Pancreas (tissue), 10 donors: ENCODE measurements at places on chromosomes 16 and 17.

DNA sequence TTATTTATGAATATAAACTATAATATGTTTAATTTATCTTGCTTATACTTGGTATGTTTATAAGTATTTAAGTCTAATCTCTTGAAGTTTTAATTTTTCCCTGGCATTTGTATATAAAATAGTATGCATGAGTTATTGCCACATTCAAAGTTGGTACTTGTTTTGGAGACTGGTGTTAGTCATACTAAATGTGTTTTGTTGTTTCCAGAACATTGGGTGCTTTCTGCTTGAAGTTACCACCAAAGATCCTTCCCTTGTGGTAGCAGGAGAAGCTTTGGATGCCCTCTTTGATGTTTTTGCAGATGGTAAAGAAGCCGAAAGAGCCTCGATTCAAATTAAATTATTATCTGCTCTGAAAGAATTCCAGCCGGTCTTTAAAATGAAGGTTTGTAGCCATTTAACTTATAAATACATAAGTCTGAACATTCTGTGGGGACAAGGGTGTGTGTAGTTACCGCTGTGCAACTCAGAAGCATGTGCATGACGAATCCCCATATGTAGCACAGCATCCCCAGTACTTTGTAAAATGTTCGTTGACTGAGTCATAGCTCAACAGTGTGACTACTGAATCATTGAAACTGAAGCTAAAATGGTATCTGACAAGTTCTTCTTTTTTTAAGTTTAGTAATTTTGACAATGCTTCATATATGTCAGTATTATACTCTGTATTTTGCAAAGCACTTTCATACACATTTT lies 36.4 kb downstream of the HEATR3 start:
- DNase-seq, result no peak
- H3K4me3 ChIP-seq, result no peak overlapping the region
- peaks cover 29% of the 10 kb centered on the region for H3K36me3 ChIP-seq
- no peaks in the 10 kb centered on the region for H3K4me1 ChIP-seq
- H3K27me3 ChIP-seq, result no peaks in the 10 kb centered on the region
- H3K27ac ChIP-seq, result no peak overlapping the region

DNA sequence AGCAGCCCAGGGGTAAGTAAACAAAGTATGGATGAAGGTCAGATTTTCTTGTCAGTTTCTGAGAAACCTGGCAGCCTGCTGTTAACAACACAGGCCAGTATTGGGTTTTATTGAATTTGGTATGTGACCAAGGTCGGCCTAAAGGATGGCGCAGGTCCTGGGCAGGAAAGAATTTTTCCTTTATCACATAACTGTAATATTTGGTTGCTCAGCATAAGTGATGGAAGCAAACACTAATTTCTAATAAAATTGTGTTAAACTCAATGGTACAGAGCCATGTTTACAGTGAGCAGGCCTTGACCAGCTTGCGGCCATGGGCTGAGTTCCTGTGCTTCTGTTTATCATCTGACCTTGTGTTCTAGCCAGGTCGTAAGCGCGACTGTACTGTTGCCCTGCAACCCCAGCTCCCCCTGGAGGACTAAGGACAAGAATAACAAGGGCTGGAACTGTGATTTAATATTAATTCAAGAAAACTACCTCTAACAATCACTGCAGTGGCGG lies 10.5 kb downstream of the POLDIP2 start:
- H3K4me1 ChIP-seq, result peaks cover 43% of the 10 kb centered on the region
- no peak overlapping the region for H3K4me3 ChIP-seq
- no peaks in the 10 kb centered on the region for H3K27me3 ChIP-seq
- H3K36me3 ChIP-seq, result peaks cover 53% of the 10 kb centered on the region
- H3K27ac ChIP-seq, result peak overlapping the region; percentile 77
- peak; percentile 76 for DNase-seq

GRCh38 chr16:71367241-71367976 lies 8.9 kb downstream of the CALB2 start:
- no peaks in the 10 kb centered on the region for H3K27me3 ChIP-seq
- H3K4me1 ChIP-seq, result no peaks in the 10 kb centered on the region
- DNase-seq, result peak; percentile 30
- no peak overlapping the region for H3K4me3 ChIP-seq
- H3K27ac ChIP-seq, result no peak overlapping the region
- H3K36me3 ChIP-seq, result no peaks in the 10 kb centered on the region

DNA sequence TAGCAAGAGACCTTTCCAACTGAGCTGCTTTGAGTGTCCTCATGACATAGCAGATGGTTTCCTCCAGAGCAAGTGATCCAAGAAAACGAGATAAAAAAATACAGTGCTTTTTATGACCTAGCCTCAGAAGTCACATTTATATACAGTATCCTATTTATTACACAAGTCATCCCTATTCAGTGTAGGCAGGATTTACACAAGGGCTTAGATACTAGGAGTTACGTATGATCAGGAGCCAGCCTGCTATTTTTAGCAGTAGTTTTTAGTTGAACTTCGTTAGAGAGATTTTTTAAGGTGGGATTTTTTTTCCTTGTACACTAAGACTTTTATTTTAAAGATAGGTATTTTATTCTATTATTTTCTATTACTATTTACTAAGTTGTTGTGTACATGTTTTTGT lies 58.4 kb downstream of the PHKB start:
- H3K4me1 ChIP-seq, result peaks cover 10% of the 10 kb centered on the region
- H3K27me3 ChIP-seq, result no peaks in the 10 kb centered on the region
- H3K4me3 ChIP-seq, result no peak overlapping the region
- H3K36me3 ChIP-seq, result no peaks in the 10 kb centered on the region
- H3K27ac ChIP-seq, result no peak overlapping the region

GRCh38 chr16:82917886-82918595 lies 291.3 kb downstream of the CDH13 start:
- no peak overlapping the region for H3K27ac ChIP-seq
- H3K4me3 ChIP-seq, result no peak overlapping the region

GRCh38 chr17:1958134-1958881 lies 66.8 kb downstream of the RTN4RL1 start:
- no peaks in the 10 kb centered on the region for H3K36me3 ChIP-seq
- no peak overlapping the region for H3K4me3 ChIP-seq
- no peaks in the 10 kb centered on the region for H3K27me3 ChIP-seq
- H3K27ac ChIP-seq, result no peak overlapping the region
- no peak for DNase-seq

DNA sequence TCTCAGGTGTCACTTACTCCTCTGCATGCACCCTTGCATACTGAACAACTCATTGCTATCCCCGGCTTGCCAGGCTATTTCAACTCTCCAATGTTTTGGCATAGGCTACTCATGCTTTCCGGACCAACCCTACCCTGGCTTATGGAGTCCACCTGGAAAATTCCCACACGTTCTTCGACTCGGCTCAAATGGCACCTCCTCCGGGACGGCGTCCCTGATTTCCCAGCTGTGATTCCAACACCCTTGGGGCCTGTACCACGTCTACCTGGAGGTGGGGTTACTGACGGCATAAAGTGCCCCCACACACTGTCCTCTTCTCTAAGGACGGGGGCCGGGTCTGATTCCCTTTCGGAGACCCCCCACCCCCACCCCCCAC lies 498 bp downstream of the SMYD4 start:
- no peaks in the 10 kb centered on the region for H3K4me1 ChIP-seq
- peak; percentile 71 for DNase-seq
- no peaks in the 10 kb centered on the region for H3K36me3 ChIP-seq
- no peaks in the 10 kb centered on the region for H3K27me3 ChIP-seq
- H3K27ac ChIP-seq, result peak overlapping the region; percentile 77
- peak overlapping the region; percentile 78 for H3K4me3 ChIP-seq

DNA sequence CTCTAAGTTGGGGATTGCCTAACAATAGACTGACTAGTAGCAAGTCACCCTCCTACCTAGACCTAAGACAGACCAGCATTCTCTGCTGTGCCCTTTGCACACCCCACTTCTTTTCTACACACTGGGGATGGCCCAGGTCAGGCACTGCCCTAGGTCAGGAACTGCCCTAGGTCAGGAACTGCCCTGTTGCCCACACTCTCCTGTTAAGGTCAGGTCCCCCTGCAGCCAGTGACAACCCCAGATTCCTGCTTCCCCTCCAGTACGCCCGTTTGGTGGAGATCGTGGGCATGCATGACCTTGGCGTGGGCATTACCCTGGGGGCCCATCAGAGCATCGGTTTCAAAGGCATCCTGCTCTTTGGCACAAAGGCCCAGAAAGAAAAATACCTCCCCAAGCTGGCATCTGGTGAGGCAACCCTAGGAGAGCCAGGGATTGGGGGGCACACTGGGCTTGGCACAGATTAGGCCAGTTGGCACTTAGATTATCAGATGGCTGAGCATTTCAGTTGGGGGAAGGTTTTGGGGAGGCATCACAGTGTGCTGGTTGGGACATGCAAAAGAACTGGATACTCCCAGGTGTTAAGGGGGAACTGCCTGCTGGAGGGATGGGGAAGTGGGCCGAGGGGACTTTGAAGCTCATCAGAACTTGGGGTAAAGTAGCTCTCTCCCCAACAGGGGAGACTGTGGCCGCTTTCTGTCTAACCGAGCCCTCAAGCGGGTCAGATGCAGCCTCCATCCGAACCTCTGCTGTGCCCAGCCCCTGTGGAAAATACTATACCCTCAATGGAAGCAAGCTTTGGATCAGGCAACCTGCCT lies 1.7 kb downstream of the ACADVL start:
- peaks cover 16% of the 10 kb centered on the region for H3K36me3 ChIP-seq
- H3K4me3 ChIP-seq, result peak overlapping the region; percentile 100
- peak overlapping the region; percentile 100 for H3K27ac ChIP-seq

DNA sequence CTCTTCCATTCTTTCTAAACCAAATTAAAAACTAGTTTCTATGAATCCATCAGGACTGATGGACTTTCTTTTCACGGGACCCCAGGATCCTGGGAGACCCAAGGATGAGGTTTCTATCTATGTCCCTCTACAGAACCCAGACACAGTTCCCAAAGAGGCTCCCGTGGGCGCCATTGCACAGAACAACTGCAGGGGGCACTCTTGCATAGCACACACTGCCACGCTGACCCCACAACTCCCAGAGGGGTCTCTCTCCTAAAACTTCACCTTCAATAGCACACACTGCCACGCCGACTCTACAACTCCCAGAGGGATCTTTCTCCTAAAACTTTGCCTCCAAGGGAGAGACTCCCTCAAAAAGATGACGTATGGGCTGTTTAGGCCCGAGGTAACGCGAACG lies 9.0 kb downstream of the ABR start:
- no peaks in the 10 kb centered on the region for H3K36me3 ChIP-seq
- H3K4me1 ChIP-seq, result no peaks in the 10 kb centered on the region
- H3K27me3 ChIP-seq, result no peaks in the 10 kb centered on the region
- H3K27ac ChIP-seq, result no peak overlapping the region
- H3K4me3 ChIP-seq, result no peak overlapping the region
- no peak for DNase-seq

DNA sequence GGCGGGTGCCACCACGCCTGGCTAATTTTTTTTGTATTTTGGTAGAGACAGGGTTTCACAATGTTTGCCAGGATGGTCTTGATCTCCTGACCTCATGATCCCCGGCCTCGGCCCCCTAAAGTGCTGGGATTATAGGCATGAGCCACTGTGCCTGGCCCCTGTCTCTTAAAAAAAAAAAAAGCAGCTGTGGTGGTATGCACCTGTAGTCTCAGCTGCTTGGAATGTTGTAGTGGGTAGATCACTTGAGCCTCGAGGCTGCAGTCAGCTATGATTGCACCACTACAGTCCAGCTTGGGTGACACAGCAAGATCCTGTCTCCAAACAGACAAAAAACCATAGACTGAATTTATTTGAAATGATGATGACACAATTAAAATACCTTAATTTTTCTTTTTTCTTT lies 24.3 kb downstream of the CDK12 start:
- H3K4me3 ChIP-seq, result no peak overlapping the region
- no peaks in the 10 kb centered on the region for H3K27me3 ChIP-seq
- no peaks in the 10 kb centered on the region for H3K4me1 ChIP-seq
- no peak for DNase-seq
- H3K27ac ChIP-seq, result no peak overlapping the region
- peaks cover 3% of the 10 kb centered on the region for H3K36me3 ChIP-seq
